ENCODE measurements at places on chromosomes 5 and 9. TPM values are rescaled to one million over a fixed set of nuclear protein-coding genes. Genes with fewer than 3 reads are reported as not detected.

DNA sequence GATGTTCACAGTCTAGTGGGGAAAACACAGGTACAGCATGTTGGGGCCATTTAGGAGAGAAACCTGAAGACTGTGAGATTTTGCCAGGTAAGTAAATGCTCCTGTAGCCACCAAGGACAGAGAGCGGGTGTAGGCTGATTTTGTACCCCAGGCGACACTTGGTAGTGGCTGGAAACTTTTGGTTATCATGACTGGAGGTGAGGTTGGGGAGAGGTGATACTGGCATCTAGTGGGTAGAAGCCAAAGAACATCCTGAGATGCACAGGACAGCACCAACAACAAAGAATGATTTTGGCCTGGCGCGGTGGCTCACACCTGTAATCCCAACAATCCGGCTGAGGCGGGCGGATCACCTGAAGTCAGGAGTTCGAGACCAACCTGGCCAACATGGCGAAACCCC, 38.8 kb upstream of the PWWP2A start:
- no peaks in the 10 kb centered on the region for H3K27me3 ChIP-seq
- no peak for DNase-seq
- H3K27ac ChIP-seq, result no peak overlapping the region
- H3K4me3 ChIP-seq, result no peak overlapping the region

MELK gene
- polyA plus RNA-seq, result 19.1 TPM

FBXW5 gene
- polyA plus RNA-seq, result 151 TPM

DNA sequence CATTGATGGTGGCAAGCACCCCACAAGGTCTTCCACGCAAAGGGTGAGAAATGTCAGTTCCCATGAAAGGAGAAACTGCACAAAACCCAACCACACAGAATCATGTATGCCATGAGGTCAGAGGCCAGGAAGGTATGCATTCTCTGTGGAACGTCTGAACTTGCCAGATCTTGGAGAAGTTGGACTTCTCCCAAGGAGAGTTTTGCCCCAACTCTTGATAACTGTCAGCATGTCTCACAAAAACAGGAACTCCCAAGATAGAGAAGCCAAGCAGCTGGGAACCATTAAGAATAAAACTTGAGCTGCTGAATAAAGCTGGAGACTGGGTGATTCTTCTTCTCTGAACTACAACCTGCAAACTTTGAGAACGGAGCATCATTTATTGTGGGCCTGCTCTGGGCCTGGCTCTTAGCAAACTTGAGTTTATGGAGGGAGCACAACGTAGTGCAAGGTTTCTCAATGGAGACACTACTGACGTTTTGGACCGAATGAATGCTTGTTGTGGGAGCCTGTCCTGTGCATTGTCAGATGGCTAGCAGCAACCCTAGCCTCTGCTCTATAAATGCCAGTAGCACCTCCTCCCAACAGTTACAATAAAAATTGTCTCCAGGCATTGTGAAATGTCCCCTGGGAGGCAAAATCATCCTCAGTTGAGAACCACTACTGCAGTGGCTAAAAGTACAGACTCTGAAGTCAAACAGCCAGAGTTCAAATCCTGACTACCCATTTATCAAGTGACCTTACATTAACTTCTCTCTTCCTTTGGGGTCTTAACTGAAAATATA, 193.5 kb downstream of the ACTL7B start:
- no peaks in the 10 kb centered on the region for H3K36me3 ChIP-seq
- DNase-seq, result no peak
- no peak overlapping the region for H3K27ac ChIP-seq
- H3K27me3 ChIP-seq, result no peaks in the 10 kb centered on the region

GRCh38 chr9:112120030-112120341, 55.1 kb downstream of the SUSD1 start:
- H3K4me1 ChIP-seq, result no peaks in the 10 kb centered on the region
- no peak overlapping the region for H3K27ac ChIP-seq
- H3K4me3 ChIP-seq, result no peak overlapping the region
- no peaks in the 10 kb centered on the region for H3K36me3 ChIP-seq
- no peaks in the 10 kb centered on the region for H3K27me3 ChIP-seq

- no peaks in the 10 kb centered on the region for H3K27me3 ChIP-seq
- no peaks in the 10 kb centered on the region for H3K4me1 ChIP-seq
- no peaks in the 10 kb centered on the region for H3K36me3 ChIP-seq
Measured at GRCh38 chr5:104937598-104937997, 1375.0 kb upstream of the NUDT12 start.

WDR38 gene
- polyA plus RNA-seq, result not detected

SCGB3A2 gene
- polyA plus RNA-seq, result not detected

DNA sequence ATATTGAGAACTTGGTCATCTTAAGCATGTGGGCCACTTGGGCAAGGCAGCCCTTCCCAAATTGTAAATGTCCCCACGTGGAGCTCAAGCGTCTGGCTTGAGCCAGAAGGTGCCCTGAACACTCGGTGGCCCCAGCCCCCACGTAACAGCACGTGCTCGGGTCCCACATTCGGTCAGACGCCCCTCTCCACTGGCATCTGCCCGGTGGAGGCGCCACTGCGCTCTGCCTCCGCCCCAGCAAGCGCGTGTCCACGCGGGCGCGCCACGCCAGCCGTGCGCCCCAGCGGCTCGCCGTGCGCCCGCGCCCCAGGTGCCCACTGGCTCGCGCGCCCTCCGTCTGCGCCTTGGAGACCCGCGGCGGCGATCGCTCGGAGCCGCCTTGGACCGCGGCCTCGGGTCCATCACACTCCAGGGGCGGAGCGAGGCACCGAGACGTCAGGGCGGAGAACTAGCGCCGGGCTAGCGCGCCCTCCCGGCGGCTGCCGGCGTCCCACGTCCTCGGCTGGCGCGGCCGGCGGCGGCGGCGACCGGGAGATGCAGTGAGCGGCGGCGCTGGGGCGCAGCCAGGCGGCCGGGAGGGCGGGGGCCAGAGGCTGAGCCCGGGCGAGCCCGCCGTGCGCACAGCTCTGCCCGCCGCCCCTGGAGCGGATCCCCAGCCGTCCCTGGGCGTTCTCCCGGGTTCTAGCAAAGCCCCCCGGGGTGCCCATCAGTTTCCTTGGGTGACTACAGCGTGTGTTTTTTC, at the start of gene PALM2AKAP2:
Gene PALM2AKAP2, plus strand, starts transcription at position 488 of the 742 bp plus-strand sequence. CDS start 291 bp downstream, outside the sequence.
- H3K27ac ChIP-seq, result no peak within 1 kb of the TSS
- H3K4me3 ChIP-seq, result no peak within 1 kb of the TSS
- peaks cover 22% of the 10 kb centered on the region for H3K27me3 ChIP-seq
- no peaks in the 10 kb centered on the region for H3K4me1 ChIP-seq
- DNase-seq, result no peak

DNA sequence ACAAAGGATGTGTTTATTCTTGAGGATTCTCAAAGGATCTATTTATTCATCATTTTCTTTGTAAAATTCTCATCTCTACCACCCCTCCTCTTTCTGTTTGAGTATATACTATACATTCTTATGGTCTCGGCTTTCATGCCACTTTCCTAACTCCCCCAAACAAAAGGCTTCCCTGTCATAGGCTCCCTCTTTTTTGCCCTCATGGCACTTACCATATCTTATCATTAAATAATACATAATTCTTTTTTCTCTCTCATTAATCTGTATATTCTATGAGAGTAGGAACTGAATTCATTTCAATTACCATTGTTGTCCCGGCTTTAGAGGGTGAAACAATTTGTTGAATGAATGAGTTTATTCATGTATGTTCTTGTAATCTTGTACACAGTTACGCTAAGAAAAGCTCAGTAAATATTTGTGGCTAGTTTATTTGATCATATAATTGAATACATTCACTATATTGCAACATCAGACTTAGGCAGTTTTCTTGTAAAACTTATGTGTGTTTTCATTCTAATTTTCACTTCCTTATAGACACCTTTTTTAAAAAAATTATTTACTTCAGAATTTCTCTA, 254.6 kb downstream of the EDIL3 start:
- no peaks in the 10 kb centered on the region for H3K36me3 ChIP-seq
- H3K4me1 ChIP-seq, result no peaks in the 10 kb centered on the region
- H3K27ac ChIP-seq, result no peak overlapping the region
- no peaks in the 10 kb centered on the region for H3K27me3 ChIP-seq
- no peak for DNase-seq

CEL gene
- polyA plus RNA-seq, result 0.81 TPM

CCNJL gene
- 21.3 TPM for polyA plus RNA-seq

CYSTM1 gene
- 41.5 TPM for polyA plus RNA-seq

- H3K4me1 ChIP-seq, result peaks cover 15% of the 10 kb centered on the region
- H3K27ac ChIP-seq, result peak overlapping the region; percentile 69
- peak; percentile 2 for DNase-seq
- no peaks in the 10 kb centered on the region for H3K36me3 ChIP-seq
- H3K27me3 ChIP-seq, result no peaks in the 10 kb centered on the region
Measured at GRCh38 chr5:132556153-132556762, 519 bp upstream of the RAD50 start.

SLC24A2 gene
- not detected for polyA plus RNA-seq

IL13 gene
- polyA plus RNA-seq, result 0.06 TPM

ABCA2 gene
- 41.2 TPM for polyA plus RNA-seq

RNF183 gene
- polyA plus RNA-seq, result not detected

IFNA13 gene
- not detected for polyA plus RNA-seq

GRCh38 chr5:107968406-107968843, 297.7 kb upstream of the EFNA5 start:
- H3K27me3 ChIP-seq, result no peaks in the 10 kb centered on the region
- peaks cover 7% of the 10 kb centered on the region for H3K4me1 ChIP-seq
- no peak overlapping the region for H3K4me3 ChIP-seq
- no peak overlapping the region for H3K27ac ChIP-seq

- no peaks in the 10 kb centered on the region for H3K27me3 ChIP-seq
- H3K4me3 ChIP-seq, result no peak overlapping the region
- no peak for DNase-seq
- no peaks in the 10 kb centered on the region for H3K36me3 ChIP-seq
- H3K4me1 ChIP-seq, result no peaks in the 10 kb centered on the region
Measured at GRCh38 chr5:123304777-123305316, 118.4 kb downstream of the CEP120 start.

TMCO6 gene
- polyA plus RNA-seq, result 23.2 TPM

DNA sequence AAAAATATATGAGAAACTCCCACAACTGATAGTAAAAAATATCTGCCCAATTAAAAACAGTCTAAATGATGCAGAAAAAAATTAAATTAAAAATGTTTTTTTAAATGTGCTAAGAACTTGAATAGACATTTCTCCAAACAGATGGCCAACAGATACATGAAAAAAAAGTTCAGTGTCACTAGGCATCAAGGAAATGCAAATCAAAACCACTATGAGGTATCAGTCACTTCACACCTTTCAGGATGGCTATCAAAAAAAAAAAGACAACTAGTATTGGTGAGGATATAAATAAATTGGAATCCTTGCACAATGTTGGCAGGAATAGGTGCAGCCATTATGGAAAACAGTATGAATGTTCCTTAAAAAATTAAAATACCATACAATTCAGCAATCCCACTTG, 16.6 kb downstream of the ZNF131 start:
- H3K27me3 ChIP-seq, result no peaks in the 10 kb centered on the region
- peaks cover 5% of the 10 kb centered on the region for H3K36me3 ChIP-seq
- no peak for DNase-seq
- H3K4me1 ChIP-seq, result no peaks in the 10 kb centered on the region
- H3K4me3 ChIP-seq, result no peak overlapping the region

- H3K36me3 ChIP-seq, result peaks cover 2% of the 10 kb centered on the region
Measured at GRCh38 chr5:150945486-150945885, 40.7 kb upstream of the ZNF300 start.

GRCh38 chr5:72326306-72326649, 6.1 kb downstream of the PTCD2 start:
- peaks cover 2% of the 10 kb centered on the region for H3K36me3 ChIP-seq
- DNase-seq, result no peak
- no peak overlapping the region for H3K27ac ChIP-seq
- H3K4me3 ChIP-seq, result no peak overlapping the region
- no peaks in the 10 kb centered on the region for H3K4me1 ChIP-seq

MARCHF11 gene
- not detected for polyA plus RNA-seq

DNA sequence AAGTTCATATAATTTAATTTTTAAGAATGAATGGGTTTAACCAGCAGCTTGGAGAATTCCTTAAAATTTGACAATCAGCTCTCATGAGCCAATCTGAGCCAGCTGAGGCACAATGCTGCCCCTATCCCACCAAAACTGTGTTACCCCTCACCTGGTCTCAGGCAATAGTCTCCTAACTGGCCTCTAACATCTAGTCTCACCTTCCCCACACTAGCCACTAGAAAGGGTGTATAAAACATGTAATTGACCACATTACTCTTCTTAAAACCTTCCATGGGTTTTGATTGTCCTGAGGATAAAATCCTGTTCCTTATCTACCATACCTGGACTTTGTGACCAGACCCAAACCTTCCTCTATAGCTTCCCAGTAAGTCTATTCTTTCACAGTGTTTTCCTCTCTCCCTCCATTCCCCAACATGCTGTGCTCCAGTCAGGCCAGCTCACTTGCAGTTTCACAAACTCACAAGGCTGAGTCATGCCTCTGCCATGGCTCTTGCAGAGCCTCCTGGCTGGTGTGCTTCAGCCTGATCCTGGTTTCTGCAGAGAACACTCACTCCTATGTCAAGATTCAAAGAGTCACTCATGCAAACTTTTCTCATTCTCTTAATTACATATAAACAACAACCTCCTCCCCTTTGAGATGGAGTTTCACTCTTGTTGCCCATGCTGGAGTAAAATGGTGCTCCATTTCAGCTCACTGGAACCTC, 16.0 kb upstream of the ZCCHC7 start:
- H3K4me1 ChIP-seq, result no peaks in the 10 kb centered on the region
- H3K27ac ChIP-seq, result no peak overlapping the region
- H3K36me3 ChIP-seq, result no peaks in the 10 kb centered on the region
- DNase-seq, result no peak
- H3K4me3 ChIP-seq, result no peak overlapping the region

PCDHGA10 gene
- 3.6 TPM for polyA plus RNA-seq

- H3K27ac ChIP-seq, result no peak overlapping the region
- no peaks in the 10 kb centered on the region for H3K27me3 ChIP-seq
- H3K4me1 ChIP-seq, result no peaks in the 10 kb centered on the region
Measured at GRCh38 chr5:65441800-65442199, 39.9 kb downstream of the ADAMTS6 start.

GABRA6 gene
- not detected for polyA plus RNA-seq

GRCh38 chr9:110116543-110116885, 91.4 kb downstream of the C9orf152 start:
- peaks cover 2% of the 10 kb centered on the region for H3K36me3 ChIP-seq
- H3K27ac ChIP-seq, result no peak overlapping the region
- H3K4me3 ChIP-seq, result no peak overlapping the region
- no peak for DNase-seq
- no peaks in the 10 kb centered on the region for H3K27me3 ChIP-seq

- H3K36me3 ChIP-seq, result no peaks in the 10 kb centered on the region
- no peaks in the 10 kb centered on the region for H3K27me3 ChIP-seq
- H3K4me3 ChIP-seq, result no peak overlapping the region
Measured at GRCh38 chr9:105278751-105279150, 34.3 kb downstream of the SLC44A1 start.

DNA sequence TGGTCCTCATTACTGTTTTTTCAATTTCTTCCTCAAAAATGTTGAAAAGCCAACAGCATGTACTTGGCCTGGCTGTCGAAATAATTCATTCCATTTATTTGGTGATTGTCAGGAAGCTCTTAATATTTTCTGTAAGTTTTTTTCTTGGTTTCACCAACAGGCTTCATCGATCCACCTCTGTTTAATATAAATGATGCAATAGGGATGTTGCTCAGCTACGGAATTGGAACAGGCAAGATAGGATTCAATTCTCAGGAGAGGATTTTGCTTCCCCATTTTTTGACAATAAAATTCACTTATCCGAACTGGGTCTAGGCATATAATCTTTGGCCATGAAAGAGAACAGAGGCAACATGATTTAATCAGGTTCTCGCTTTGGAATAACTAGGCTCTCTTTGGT, 30.8 kb downstream of the C5 start:
- no peak for DNase-seq
- no peaks in the 10 kb centered on the region for H3K36me3 ChIP-seq
- H3K4me1 ChIP-seq, result no peaks in the 10 kb centered on the region

SLC6A3 gene
- not detected for polyA plus RNA-seq

N4BP3 gene
- polyA plus RNA-seq, result 11.8 TPM

All from endothelial cell of umbilical vein (primary cell).